Activated CD8-positive, alpha-beta memory T cell treated with anti-CD3 and anti-CD28 coated beads for 4 hours (primary cell): ENCODE measurements at places on chromosomes 16 and 17.

DNA sequence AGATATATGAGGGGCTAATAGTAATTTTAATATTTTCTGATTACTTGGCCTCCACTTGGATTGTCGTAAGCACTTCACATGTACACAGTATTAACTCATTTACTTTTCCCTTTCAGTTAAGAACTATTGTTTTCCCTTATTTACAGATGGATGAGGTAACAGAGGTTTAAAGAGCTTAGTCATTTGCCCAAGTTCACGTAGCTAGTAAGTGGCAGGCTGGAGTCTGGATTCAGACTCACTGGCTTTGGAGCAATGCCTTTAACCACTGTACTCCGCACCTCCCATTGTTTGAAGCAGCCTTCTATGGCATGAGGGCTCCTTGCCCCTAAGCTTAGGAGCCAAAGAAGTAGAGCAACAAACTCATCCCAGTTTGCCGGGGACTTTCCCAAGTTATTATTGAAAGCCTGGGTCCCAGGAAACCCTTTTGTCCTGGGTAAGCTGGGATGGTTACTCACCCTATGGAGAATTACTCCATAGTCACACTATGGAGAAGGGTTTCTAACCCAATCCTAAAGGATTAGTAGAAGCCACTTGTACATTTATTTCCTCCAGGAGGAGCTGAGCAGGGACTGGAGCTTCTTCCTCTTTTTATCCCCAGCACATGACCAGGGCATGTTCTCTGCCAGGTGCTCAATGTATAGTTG is 12.3 kb downstream of the FOXL1 start:
- no peak for DNase-seq

DNA sequence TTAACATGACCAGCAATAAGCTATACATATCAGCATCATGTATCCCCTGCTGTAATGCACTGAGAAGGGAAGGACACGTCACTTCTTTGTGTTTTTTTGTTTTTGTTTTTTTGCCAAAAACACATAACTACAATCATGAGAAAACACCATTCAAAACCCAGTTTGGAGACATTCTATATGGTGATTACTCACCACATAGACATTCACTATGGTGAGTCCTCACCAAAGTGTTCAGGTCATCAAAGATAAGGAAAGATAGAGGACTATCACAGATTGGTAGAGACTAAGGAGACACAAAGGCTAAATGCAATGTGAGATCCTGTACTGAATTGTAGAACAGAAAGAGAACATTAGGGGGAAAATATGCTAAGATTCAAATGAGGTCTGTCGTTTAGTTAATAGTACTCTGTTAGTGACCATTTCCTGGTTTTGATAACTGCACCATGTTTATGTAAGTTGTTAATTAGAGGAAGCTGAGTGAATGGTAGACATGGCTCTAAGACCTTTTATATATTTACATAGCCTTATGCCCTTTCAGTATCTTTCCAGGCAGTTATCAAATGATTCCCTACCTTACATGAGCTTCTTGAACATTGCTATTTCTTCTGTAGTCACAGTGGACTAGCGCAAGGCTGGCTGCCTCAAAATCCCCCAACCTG is 46.6 kb downstream of the PIK3R5 start:
- DNase-seq: no peak

- no peak for DNase-seq
These were observed 15.9 kb upstream of the ADGRG1 start for GRCh38 chr16:57612494-57612893.

- no peak for DNase-seq
These were observed 418.6 kb downstream of the TOX3 start for GRCh38 chr16:52128361-52128760.

DNA sequence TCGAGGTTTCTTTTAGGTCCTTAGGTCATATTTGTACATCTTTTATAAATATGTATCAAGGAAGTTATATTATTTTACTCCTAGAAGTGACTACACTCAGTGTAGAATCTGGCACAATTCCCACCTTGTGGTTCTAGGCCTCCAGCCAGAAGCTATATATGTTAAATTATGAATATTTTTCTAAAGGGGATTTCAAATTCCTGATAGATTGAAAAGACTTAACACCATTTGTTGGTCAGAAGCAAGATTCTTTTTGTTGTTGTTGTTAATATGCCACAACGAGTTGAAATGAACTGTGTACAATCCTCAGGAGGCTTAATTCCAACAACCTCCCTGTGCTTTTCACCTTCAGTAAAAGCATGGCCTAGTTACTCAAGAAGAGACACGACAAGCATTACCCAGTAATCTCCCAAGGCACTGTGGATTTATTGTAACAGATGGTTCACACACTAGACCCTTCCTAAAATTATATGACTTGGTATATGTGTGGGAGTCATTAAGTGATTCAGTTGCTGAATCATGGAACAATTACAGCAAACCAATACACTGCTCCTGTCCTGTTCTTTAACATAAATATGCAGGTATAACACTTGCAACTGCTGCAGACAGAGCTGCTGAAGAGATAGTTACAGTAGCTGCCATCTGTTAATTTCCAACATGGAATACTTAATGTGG is 964.4 kb upstream of the GOT2 start:
- no peak for DNase-seq

- DNase-seq: no peak
These were observed 9.9 kb downstream of the CSNK1D start for GRCh38 chr17:82263641-82264040.
